Naive thymus-derived CD4-positive, alpha-beta T cell (primary cell): ENCODE measurements at places on chromosomes 1 and 21. TPM values are rescaled to one million over a fixed set of nuclear protein-coding genes. Genes with fewer than 3 reads are reported as not detected.

GRCh38 chr21:33240404-33240803 lies 10.7 kb downstream of the IFNAR2 start:
- H3K27ac ChIP-seq = peak overlapping the region; percentile 19
- H3K27me3 ChIP-seq = no peaks in the 10 kb centered on the region
- no peak for DNase-seq

The RPE65 gene
- not detected for total RNA-seq

The GNG12 gene
- total RNA-seq = not detected

DNA sequence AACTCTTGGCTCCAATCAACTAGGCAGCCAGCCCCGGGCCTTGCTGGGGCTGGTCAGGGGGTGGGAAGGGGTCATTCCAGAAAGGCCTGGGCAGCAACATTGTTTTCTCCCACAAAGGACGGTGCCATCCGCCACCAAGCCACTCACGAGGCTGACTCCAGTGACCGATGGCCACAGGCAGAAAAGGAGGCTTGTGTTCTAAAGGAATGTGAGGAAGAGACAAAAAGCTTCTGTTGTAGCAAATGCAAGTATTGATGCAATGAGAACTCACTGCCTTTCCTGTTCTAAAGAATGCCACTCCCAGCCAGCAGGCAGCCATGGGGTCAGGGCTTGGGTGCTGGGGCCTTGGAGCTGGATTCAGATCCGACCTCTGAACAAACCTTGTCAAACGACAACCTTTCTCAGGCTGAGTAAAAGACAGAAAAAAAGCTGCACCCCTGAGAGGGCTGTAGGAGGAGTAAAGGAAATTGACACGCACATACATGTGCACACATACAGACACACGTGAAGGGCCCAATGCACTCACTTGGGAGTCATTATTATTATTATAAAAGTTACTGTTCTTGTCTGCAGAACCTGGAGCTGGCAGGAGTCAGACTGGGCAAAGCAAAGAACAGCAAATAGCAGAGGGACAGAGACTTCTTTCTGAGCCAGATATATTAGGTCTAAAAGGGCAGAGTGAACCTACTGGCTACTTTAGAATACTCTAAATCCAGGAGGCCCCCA lies 13.9 kb upstream of the PRMT2 start:
- H3K4me1 ChIP-seq = peaks cover 35% of the 10 kb centered on the region
- DNase-seq = no peak
- peak overlapping the region; percentile 80 for H3K27ac ChIP-seq
- peak overlapping the region; percentile 17 for H3K4me3 ChIP-seq
- no peaks in the 10 kb centered on the region for H3K27me3 ChIP-seq
- no peaks in the 10 kb centered on the region for H3K36me3 ChIP-seq

DNA sequence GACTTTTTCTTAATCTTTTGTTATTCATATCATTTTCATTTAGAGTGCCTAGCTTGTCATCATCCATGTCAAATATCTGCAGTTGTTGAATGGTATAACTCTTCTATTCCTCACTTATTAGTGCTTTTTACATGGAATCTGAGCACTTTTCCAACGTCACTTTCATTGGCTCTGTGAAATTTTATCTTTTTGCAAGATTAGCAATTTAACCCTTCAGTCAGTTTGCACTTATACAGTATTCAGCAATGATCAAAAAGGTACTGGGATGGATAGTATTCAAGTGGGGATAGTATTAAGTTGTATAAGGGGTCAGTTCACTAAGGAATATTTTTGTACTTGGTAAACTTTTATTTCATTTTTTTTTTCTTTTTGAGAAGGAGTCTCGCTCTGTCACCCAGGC lies 150.0 kb downstream of the RASAL2 start:
- DNase-seq = no peak
- H3K27ac ChIP-seq = no peak overlapping the region
- no peaks in the 10 kb centered on the region for H3K27me3 ChIP-seq
- H3K4me1 ChIP-seq = no peaks in the 10 kb centered on the region
- H3K36me3 ChIP-seq = no peaks in the 10 kb centered on the region

DNA sequence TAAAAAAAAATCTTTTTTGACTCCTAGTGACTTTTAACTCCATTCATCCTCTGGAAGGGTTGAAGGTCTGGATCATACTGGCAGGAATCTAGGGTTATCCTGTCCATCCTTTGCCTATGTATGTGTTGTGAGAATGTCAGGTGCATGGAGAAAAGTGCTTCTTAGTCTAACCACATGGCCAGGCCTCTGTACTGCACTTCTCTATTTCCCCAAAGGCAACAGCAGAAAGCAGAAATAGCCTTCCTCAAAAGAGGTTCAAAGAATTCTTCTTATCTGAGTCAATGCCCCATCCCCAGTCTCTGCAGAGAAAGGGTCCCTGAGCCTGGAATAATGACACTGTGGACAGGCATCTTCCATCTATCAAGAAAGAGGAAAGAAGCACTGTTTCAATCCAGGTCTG lies 85.7 kb upstream of the CD34 start:
- H3K4me3 ChIP-seq = no peak overlapping the region
- no peaks in the 10 kb centered on the region for H3K4me1 ChIP-seq
- no peaks in the 10 kb centered on the region for H3K27me3 ChIP-seq
- H3K27ac ChIP-seq = no peak overlapping the region
- no peaks in the 10 kb centered on the region for H3K36me3 ChIP-seq

DNA sequence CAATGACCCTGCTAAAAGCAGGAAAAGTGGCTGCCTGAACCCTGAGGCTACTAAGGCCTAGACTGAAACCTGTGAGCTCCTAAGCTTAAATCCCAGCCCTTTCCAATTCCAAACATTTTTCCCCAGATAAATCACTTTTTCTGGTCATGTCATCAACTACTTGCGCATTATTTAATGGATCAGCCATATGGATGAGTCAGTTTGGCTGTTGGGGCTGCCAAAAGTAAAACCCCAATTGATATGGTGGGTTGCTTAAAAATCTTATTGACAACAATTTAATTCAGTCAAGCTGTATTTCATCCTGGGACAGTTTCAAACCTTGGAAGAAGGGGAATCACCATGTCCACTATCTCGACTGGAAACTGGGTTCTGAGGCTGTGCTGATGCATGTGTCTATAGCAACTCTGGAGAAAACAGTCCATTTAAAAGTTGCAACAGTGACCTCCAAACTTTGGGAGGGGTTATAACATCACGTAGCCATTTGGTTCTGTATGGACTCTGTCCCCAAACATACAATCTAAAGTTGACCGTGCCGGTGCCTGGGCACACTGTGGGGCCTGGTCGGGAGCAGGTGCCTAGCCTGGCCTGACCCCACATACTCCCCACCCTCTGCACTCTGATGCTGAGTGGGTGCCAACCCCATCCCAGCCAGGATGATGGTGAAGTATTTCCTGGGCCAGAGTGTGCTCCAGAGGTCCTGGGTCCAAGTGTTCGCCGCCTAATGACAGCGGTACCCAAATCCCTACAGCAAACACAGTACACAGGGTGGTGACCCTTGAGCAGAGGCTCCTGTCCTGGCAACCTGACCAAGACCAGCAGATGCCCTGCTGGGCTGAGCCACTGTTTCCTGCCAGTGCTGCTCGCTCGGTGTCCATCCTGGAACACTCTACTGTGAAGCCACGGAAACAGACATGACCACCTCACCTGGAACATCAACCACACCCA lies 46.5 kb upstream of the LRRC52 start:
- H3K4me3 ChIP-seq = no peak overlapping the region
- no peaks in the 10 kb centered on the region for H3K36me3 ChIP-seq
- no peak overlapping the region for H3K27ac ChIP-seq
- no peaks in the 10 kb centered on the region for H3K4me1 ChIP-seq

GRCh38 chr1:51518586-51519047 lies 449 bp downstream of the EPS15 start:
- peak overlapping the region; percentile 66 for H3K27ac ChIP-seq
- H3K4me1 ChIP-seq = peaks cover 33% of the 10 kb centered on the region
- peak; percentile 37 for DNase-seq

The PRELP gene
- total RNA-seq = not detected in 2 replicates

The AZIN2 gene
- total RNA-seq = 5.3 TPM

GRCh38 chr1:230979952-230980351 lies 1.1 kb downstream of the ARV1 start:
- no peaks in the 10 kb centered on the region for H3K36me3 ChIP-seq
- no peak for DNase-seq
- H3K27me3 ChIP-seq = no peaks in the 10 kb centered on the region
- peak overlapping the region; percentile 71 for H3K4me3 ChIP-seq
- peak overlapping the region; percentile 82 for H3K27ac ChIP-seq

DNA sequence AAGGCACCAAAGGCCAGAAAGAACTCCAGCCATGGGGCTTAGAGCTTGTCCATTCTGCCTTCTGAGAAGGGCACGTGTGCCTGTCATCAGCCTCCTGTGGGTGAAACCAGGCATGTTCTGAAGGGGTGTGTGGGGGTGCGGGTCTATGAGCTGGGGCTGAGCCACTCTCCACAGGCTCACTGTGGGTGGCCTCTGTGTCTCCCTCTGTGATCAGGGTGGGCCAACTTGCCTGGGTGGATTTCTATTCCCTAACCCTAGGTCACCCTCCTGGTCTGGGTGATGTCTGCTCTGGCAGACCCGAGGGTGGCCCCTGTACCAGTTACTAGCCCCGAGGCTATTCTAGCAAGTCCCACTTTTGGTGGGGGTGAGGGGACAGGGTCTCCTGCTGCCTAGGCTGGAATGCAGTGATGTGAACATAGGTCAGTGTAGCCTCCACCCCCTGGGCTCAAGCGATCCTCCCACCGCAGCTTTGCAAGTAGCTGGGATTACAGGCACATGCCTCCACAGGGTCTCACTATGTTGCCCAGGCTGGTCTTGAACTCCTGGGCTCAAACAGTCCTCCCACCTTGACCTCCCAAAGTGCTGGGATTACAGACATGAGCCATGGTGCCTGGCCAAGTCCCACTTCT lies 94.4 kb downstream of the TRIM11 start:
- no peaks in the 10 kb centered on the region for H3K36me3 ChIP-seq
- no peak overlapping the region for H3K27ac ChIP-seq
- no peaks in the 10 kb centered on the region for H3K4me1 ChIP-seq
- H3K27me3 ChIP-seq = no peaks in the 10 kb centered on the region
- H3K4me3 ChIP-seq = no peak overlapping the region

The RNF186 gene
- not detected for total RNA-seq

- peaks cover 25% of the 10 kb centered on the region for H3K36me3 ChIP-seq
- DNase-seq = no peak
- H3K27ac ChIP-seq = no peak overlapping the region
- no peak overlapping the region for H3K4me3 ChIP-seq
- no peaks in the 10 kb centered on the region for H3K27me3 ChIP-seq
These were observed 11.2 kb downstream of the AGO1 start for GRCh38 chr1:35894183-35894582.
